ENCODE measurements at places on chromosomes 11 and 22. TPM values are rescaled to one million over a fixed set of nuclear protein-coding genes. Genes with fewer than 3 reads are reported as not detected.

The OSBP2 gene
- total RNA-seq: 15.4 TPM

The RCOR2 gene
- 4.1 TPM for total RNA-seq

The TMEM126A gene
- 16.6 TPM for total RNA-seq

The TUB gene
- 20.4 TPM for total RNA-seq

The FJX1 gene
- total RNA-seq: 16.4 TPM

The HEPHL1 gene
- total RNA-seq: not detected
